Cardiac septum (tissue), 1 donor: ENCODE measurements at places on chromosomes 4 and X. TPM values are rescaled to one million over a fixed set of nuclear protein-coding genes. Genes with fewer than 3 reads are reported as not detected.

Gene NMU
- not detected for total RNA-seq

Gene EDNRA
- total RNA-seq, result 15.4 TPM

Gene GPR101
- total RNA-seq, result not detected

Gene TKTL2
- total RNA-seq, result not detected

Gene TMSB15C
- 0.24 TPM for total RNA-seq

Gene GUCY1B1
- 17.0 TPM for total RNA-seq

Gene NSUN7
- total RNA-seq, result not detected

Gene RPS6KA6
- total RNA-seq, result 0.40 TPM

Gene CCKAR
- total RNA-seq, result not detected

Gene PAGE1
- total RNA-seq, result not detected

Gene RTL3
- total RNA-seq, result 0.24 TPM

Gene PCYT1B
- total RNA-seq, result 0.27 TPM

Gene KLF8
- total RNA-seq, result 3.6 TPM

DNA sequence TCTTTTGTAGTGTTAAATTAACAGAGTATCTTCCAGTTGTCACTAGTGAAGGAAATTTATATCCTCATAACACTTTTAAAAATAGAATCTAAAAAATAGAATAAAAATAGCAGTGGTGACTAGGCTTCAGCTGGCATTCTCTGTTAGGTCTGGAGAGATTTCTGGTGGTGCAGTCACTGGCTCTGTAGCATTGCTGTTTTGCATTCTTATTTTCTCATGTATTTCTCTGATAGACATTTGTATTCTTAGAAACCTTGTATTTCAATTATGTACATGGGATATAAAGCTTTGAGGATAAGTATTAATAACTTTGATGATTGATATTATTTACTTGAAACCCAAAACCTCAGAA lies 87.6 kb downstream of the TMEM131L start:
- DNase-seq, result no peak

GRCh38 chr4:169815606-169816005 lies 57.9 kb upstream of the HPF1 start:
- no peak for DNase-seq

DNA sequence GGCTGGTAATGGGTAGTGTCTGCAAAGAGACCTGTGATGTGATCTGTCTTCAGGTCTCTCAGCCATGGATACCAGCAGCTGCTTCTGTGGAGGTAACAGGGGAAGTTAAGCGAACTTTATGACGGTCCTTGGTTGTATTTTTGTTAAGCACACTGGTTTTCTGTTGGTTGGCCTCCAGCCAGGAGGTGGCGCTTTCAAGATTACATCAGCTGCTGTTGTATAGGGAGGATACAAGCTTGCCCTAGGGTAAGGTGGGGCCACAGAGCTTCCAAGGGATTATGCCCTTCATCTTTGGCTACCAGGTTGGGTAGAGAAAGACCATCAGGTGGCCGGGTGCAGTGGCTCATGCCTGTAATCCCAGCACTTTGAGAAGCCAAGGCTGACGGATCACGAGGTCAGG lies 834.2 kb upstream of the GALNTL6 start:
- DNase-seq, result no peak

DNA sequence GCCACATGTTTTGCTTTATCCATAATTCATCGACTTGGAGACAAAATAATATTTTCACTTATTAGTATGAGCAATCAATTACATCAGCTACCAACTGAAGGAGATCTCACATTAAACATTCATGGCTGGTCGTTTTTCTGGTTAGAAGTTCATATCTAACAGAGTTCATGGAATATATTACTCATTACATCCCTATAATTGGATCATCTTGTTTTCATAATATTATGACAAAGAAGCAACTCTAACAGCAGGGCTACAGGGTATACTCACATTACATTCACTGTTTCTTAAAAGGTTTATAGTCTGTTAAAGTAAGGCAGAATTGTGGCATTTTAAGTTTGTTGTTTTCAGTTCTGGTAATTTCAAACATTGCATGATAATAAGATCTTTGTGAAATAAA lies 33.0 kb downstream of the GSTCD start:
- DNase-seq, result no peak

GRCh38 chrX:69321789-69322188 lies 156.5 kb upstream of the PJA1 start:
- DNase-seq, result peak; percentile 63

GRCh38 chrX:67523002-67523681 lies 20.7 kb upstream of the AR start:
- no peak for DNase-seq

- DNase-seq, result no peak
Observed at GRCh38 chr4:5691491-5692132, 16.7 kb downstream of the EVC2 start.

GRCh38 chrX:143768976-143769375 lies 48.4 kb upstream of the SPANXN2 start:
- DNase-seq, result no peak

- no peak for DNase-seq
Observed at GRCh38 chr4:145435646-145436045, 46.0 kb upstream of the SMAD1 start.

DNA sequence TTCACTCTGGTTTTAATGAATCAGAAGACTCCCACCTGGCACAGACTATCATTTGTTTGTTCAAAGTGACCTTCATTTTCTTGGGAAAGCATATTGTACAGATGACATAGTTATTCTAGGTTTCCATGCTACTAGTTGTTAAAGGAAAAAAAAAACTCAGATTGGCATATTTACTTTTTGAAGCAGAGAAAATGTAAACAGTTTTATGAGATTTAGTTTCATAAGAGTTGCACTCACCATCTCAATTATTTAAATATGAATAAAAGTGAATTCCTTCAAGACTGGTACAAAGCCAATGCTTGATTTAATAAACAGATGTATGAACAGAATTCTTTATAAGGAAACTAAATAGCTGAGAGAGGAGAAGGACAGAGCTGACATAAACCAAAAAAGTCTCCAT lies 280.3 kb upstream of the UGT8 start:
- DNase-seq, result no peak

DNA sequence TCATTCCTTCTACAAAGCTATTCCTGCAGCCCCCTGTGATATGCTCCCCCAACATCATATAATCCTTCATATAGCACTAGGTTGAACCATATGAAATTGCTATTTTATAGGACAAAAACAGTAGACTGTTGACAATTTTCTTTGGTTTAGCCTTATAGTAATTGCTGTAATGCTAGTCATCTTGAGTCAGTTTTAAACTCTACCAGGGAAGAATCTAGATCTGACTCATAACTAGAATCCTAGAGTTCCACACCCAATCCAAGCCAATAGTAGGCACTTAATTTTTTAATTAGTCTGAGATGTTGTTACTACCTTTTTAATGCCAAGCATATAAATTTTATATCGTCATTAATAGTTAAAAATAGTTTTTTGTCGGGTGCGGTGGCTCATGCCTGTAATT lies 136.8 kb downstream of the CHRNA9 start:
- DNase-seq, result no peak

GRCh38 chrX:103197721-103198306 lies 17.1 kb upstream of the BEX4 start:
- no peak for DNase-seq

- no peak for DNase-seq
Observed at GRCh38 chrX:126719208-126719607, 100.3 kb upstream of the PRR32 start.

DNA sequence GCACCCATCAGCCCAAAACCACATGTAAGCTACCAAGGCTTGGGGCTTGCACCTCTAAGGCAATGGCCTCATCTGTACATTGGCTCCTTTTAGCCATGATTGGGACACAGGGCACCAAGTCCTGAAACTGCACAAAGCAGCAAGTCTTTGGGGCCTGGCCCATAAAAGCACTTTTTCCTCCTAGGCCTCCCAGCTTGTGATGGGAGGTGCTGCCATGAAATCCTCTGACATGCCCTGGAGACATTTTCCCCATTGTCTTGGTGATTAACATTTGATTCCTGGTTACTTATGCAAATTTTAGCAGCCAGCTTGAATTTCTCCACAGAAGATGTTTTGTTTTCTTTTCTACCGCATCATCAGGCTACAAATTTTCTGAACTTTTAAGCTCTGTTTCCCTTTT lies 58.5 kb upstream of the PABPC4L start:
- no peak for DNase-seq

DNA sequence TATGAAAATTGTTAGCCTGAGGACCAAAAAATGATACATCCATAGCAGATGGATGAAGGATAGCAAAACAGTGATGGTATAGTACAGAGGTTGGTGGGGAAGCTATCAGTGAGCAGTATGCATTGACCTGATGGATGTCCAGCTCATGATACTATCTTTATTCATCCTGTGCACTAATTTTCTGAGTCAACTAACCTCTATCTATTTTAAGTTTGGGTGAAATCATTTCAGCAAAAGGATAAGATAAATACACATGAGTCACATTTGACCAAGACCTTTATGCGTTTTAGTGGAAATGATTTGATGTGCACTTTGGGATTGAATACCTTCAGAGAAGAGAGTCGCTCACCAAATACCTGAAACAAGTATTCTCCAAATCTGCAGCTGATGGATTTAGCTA lies 351.0 kb upstream of the NR3C2 start:
- DNase-seq, result no peak

- no peak for DNase-seq
Observed at GRCh38 chrX:129773649-129774458, 5.9 kb upstream of the SASH3 start.

- peak; percentile 71 for DNase-seq
Observed at GRCh38 chr4:8291036-8291682, 21.6 kb downstream of the HTRA3 start.

DNA sequence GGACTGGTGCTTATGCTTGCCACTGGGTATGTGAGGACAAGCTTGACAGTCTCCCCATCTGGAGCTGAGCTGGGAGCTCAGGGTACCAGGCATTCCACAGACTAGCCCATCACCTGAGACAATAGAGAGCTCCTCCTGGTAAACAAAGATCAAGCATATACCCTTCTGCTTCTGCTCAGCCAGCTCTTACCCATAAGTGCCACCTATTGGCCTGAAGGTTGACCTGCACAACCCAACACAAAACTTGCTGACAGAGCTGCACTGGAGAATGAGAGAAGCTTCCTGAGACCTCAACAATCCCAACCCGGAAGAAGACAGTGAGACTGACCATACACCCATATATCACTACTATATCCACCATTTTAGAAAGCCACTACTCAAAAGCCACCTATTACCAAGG lies 1049.2 kb upstream of the INTU start:
- DNase-seq, result no peak

DNA sequence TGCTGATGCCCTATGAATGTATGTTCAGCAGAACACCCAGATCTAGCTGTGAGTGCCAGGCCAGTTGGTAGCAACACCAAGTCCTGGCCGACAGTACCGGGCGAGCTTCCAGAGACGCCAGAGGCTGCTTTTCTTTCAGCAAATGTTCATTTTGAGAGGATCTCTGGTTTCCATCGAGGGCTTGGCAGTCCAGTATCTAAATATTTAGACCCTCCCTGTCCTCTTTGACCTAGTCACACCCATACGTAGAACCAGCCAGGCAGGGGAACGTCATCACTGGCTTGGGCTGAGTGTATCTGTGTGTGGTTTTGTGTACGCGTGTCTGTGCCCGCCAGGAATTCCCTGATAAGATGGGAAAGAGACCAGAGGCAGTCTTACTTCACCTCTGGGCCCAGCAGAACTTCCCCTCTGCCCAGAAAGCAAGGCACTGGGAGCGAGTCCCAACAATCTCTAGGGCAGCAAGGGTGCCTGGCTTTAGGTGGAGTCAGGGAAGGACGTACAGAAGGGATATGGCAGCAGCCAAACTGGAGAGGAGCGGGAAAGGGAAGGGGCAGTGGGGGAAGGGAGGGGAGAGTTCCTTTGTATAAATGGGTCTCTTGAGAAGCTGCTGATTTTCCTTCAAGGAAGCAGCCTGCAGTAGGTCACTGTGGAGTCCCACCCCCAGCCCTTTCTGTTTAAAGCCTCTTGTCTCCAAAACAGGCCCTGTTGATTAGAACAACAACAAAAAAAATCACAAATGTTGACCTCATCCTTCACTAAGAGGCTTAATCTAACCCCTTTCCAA lies 15.0 kb upstream of the ELF4 start:
- DNase-seq, result no peak

GRCh38 chr4:89994176-89994873 lies 99.7 kb downstream of the MMRN1 start:
- DNase-seq, result no peak

GRCh38 chr4:56630876-56631666 lies 50.0 kb downstream of the HOPX start:
- DNase-seq, result no peak

DNA sequence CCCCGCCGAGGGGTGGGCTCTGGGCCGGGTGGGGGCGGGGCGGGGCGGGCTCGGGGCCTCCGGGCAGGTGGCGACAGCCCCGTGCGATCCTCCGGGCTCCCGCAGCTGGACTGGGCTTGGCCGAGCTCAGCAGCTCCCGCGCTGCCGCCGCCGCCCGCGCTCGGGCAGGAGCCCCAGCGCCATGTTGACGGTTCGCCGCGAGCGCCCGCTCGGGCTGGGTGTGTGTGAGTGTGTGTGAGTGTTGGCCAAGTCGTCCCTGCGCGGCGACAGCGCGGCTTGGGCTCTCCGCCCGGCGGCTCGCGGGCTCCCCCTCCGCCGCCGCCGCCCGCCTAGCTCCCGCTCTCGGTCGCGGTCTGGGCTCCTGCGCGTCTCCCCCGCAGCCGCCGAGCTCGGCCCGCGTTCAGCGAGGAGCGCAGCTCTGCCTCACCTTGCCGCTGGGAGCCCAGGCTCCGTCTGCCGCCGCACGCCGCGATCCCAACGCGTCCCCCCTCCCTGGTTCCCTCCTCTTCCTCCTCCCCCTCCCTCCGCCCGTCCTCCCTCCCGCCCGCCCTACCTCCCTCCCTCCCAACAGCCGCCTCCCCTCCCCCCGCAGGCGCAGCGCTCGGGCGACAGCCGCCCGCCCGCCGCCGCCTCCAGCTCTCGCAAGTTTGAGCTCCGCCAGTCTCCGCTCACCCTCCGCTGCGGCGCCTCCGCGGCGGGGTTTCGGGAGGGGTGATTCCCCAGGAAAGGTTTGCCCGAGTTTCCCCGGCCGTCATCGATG lies at the start of gene BCOR:
TSS of gene BCOR (minus strand) at position 455 of the 760 bp plus-strand sequence. CDS start 20,029 bp downstream, outside the sequence.
- DNase-seq, result peak; percentile 84

DNA sequence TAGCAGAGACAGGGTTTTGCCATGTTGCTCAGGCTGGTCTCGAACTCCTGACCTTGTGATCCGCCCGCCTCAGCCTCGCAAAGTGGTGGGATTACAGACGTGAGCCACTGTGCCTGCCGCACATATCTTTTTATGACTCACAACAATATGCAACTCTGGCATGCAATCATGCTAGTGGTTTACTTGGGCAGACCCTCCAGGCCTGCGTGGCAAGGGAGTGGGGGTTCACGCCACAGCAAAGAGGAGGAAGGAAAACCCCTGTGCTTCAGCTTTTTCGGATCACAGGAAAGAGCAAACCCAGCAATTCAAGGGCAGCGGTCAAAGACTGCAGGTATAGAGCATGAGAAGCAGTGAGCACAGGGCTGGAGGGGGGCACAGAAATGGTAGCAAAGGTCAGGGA lies 48.3 kb upstream of the CD99 start:
- no peak for DNase-seq
